MCF 10A (cell line): ENCODE measurements at places on chromosomes 7 and 10.

GRCh38 chr7:121873289-121874194 is 581 bp downstream of the PTPRZ1 start:
- H3K27ac ChIP-seq = peak overlapping the region; percentile 74
- peak; percentile 23 for DNase-seq
- H3K4me1 ChIP-seq = no peaks in the 10 kb centered on the region
- H3K36me3 ChIP-seq = no peaks in the 10 kb centered on the region
- no peaks in the 10 kb centered on the region for H3K27me3 ChIP-seq
- peak overlapping the region; percentile 86 for H3K4me3 ChIP-seq

- H3K4me3 ChIP-seq = no peak overlapping the region
- H3K27ac ChIP-seq = no peak overlapping the region
- H3K27me3 ChIP-seq = no peaks in the 10 kb centered on the region
- no peaks in the 10 kb centered on the region for H3K36me3 ChIP-seq
- peaks cover 7% of the 10 kb centered on the region for H3K4me1 ChIP-seq
- no peak for DNase-seq
These were observed 10.5 kb upstream of the PPIF start for GRCh38 chr10:79336739-79337138.

- H3K36me3 ChIP-seq = no peaks in the 10 kb centered on the region
- DNase-seq = no peak
- H3K27me3 ChIP-seq = peaks cover 93% of the 10 kb centered on the region
These were observed 57.9 kb downstream of the DNAJB9 start for GRCh38 chr7:108627476-108628051.

DNA sequence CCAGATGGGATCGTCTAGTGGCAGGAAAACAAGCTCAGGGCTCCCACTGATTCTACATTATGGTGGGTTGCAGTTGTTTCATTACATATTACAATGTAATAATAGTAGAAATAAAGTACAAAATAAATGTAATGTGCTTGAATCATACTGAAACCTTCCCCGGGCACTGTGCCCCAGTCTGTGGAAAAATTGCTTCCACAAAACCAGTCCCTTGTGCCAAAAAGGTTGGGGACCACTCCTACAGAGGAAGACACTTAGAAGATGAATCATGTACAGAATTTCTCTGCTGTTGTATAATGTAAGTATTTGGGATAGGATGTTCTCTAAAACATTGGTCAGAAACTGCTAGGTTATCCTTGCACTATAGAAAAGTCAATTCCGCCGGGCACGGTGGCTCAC is 11.3 kb upstream of the PHYH start:
- H3K4me1 ChIP-seq = no peaks in the 10 kb centered on the region
- H3K27me3 ChIP-seq = no peaks in the 10 kb centered on the region
- no peak overlapping the region for H3K4me3 ChIP-seq
- no peak for DNase-seq
- no peak overlapping the region for H3K27ac ChIP-seq

DNA sequence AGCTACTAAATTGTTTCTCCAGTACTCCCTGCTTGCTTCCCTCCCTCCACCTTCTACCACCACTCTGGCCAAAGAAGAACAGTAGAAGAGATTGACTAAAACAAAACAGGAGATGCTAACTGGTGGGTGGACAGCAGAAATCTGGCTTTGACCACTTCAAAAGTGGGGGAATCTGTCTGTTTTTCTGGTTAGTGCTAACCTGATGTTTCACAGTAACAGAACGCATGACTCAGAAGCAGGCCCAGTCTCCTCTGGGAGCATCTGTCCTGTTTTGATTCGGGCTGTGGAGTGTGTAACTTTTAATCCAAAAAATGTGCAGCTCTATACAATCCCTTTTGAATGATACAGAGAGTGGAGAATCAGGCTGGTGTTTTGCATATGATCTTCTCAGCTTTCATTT is 32.7 kb upstream of the ZNF438 start:
- no peak overlapping the region for H3K4me3 ChIP-seq
- H3K27me3 ChIP-seq = no peaks in the 10 kb centered on the region
- H3K36me3 ChIP-seq = peaks cover 6% of the 10 kb centered on the region
- H3K27ac ChIP-seq = peak overlapping the region; percentile 16
- DNase-seq = no peak

GRCh38 chr7:75040512-75040911 is 33.1 kb downstream of the RCC1L start:
- H3K4me3 ChIP-seq = no peak overlapping the region
- no peak overlapping the region for H3K27ac ChIP-seq
- H3K36me3 ChIP-seq = peaks cover 23% of the 10 kb centered on the region
- no peak for DNase-seq
- peaks cover 12% of the 10 kb centered on the region for H3K4me1 ChIP-seq

- H3K27me3 ChIP-seq = no peaks in the 10 kb centered on the region
- H3K27ac ChIP-seq = no peak overlapping the region
- no peaks in the 10 kb centered on the region for H3K4me1 ChIP-seq
- no peaks in the 10 kb centered on the region for H3K36me3 ChIP-seq
These were observed 106.6 kb upstream of the COL1A2 start for GRCh38 chr7:94288096-94288495.

GRCh38 chr7:129665013-129665401 is 53.5 kb downstream of the NRF1 start:
- DNase-seq = peak; percentile 96
- peaks cover 12% of the 10 kb centered on the region for H3K4me1 ChIP-seq
- peaks cover 34% of the 10 kb centered on the region for H3K36me3 ChIP-seq
- H3K4me3 ChIP-seq = no peak overlapping the region
- H3K27me3 ChIP-seq = no peaks in the 10 kb centered on the region
- H3K27ac ChIP-seq = peak overlapping the region; percentile 64

DNA sequence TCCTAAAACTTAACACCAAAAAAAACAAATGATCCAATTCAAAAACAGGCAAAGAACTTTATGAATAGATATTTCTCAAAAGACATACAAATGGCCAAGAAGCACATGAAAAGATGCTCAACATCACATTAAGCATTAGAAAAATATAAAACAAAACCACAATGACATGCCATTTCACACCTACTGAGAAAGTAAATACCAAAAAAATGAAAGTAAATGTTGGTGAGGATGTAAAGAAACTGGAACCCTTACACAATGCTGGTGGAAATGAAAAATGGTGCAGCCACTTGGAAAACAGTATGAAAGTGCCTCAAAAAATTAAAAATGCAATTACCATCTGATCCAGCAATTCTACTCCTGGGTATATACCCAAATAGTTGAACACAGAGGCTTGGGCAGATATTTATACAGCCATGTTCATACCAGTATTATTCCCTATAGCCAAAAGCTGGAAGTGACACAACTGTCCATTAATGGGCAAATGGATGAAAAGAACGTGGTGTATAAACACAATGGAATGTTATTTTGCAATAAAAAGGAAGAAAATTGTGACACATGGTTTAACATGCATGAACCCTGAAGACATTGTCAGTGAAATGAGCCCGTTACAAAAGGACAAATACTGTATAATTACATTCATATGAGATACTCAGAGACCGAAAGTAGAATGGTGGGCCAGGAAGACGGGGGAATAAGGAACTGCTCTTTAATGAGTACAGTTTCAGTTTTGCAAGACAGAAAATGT is 89.0 kb downstream of the JMJD1C start:
- no peaks in the 10 kb centered on the region for H3K27me3 ChIP-seq
- H3K4me3 ChIP-seq = peak overlapping the region; percentile 38
- peak overlapping the region; percentile 57 for H3K27ac ChIP-seq
- peaks cover 21% of the 10 kb centered on the region for H3K4me1 ChIP-seq
- peaks cover 6% of the 10 kb centered on the region for H3K36me3 ChIP-seq

- no peak overlapping the region for H3K4me3 ChIP-seq
- peaks cover 22% of the 10 kb centered on the region for H3K36me3 ChIP-seq
- no peak overlapping the region for H3K27ac ChIP-seq
- DNase-seq = peak; percentile 40
- peaks cover 24% of the 10 kb centered on the region for H3K4me1 ChIP-seq
These were observed 2.5 kb downstream of the ZYX start for GRCh38 chr7:143383642-143383957.

- no peak overlapping the region for H3K27ac ChIP-seq
- no peaks in the 10 kb centered on the region for H3K27me3 ChIP-seq
- no peak for DNase-seq
- H3K36me3 ChIP-seq = no peaks in the 10 kb centered on the region
These were observed 1336.0 kb upstream of the CELF2 start for GRCh38 chr10:9681655-9682054.

- peak; percentile 91 for DNase-seq
- H3K4me1 ChIP-seq = peaks cover 20% of the 10 kb centered on the region
- H3K27ac ChIP-seq = no peak overlapping the region
- H3K36me3 ChIP-seq = no peaks in the 10 kb centered on the region
- no peak overlapping the region for H3K4me3 ChIP-seq
These were observed 43.9 kb upstream of the GRB10 start for GRCh38 chr7:50826371-50827172.

DNA sequence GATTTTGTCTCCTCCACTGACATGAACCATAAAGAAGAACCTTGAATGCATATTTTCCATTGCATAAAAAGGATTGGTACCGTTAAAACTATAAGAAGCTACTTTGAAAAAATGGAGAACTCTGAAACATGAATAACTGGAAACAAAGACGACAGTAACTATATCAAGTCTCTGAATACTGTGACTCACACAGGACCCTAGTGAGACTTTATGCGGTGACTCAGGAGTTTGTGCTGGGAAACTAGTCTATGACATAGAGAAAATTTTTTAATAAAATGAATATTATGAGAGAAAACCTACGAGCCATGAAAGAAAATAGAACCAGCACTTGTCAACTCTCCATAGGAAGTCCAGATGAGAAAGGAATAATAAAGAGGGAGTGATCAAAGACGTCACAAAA is 339.9 kb upstream of the ADARB2 start:
- H3K27ac ChIP-seq = no peak overlapping the region
- H3K4me1 ChIP-seq = no peaks in the 10 kb centered on the region
- peak; percentile 34 for DNase-seq
- H3K36me3 ChIP-seq = no peaks in the 10 kb centered on the region
- no peaks in the 10 kb centered on the region for H3K27me3 ChIP-seq

- H3K36me3 ChIP-seq = no peaks in the 10 kb centered on the region
- H3K27me3 ChIP-seq = peaks cover 13% of the 10 kb centered on the region
- H3K4me3 ChIP-seq = no peak overlapping the region
- H3K4me1 ChIP-seq = peaks cover 10% of the 10 kb centered on the region
- DNase-seq = no peak
These were observed 16.8 kb upstream of the ZNF467 start for GRCh38 chr7:149790146-149790548.

DNA sequence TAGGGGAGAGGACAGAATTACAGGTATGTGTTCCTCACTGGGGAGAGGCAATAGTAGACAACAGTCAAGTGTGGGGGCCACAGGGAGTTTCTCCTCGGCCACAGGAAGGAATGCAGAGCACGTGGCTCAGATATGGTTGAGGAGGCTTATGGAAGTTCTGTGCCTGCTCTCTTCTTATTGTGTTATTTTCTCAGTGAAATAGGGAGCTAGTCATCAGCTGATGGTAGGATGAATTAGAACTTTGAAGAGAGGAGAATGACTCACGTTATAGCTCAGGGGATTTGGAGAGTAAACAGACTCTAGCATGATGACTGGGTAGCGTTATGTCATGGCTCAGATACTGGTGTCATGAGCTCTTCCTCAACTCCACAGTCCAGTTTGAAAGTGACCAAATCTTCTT is 308.3 kb upstream of the IGFBP3 start:
- peaks cover 16% of the 10 kb centered on the region for H3K4me1 ChIP-seq
- H3K4me3 ChIP-seq = no peak overlapping the region
- peaks cover 11% of the 10 kb centered on the region for H3K27me3 ChIP-seq
- H3K36me3 ChIP-seq = no peaks in the 10 kb centered on the region
- H3K27ac ChIP-seq = no peak overlapping the region

GRCh38 chr7:79806161-79806734 is 328.4 kb upstream of the GNAI1 start:
- no peak overlapping the region for H3K27ac ChIP-seq
- H3K27me3 ChIP-seq = peaks cover 99% of the 10 kb centered on the region
- H3K4me1 ChIP-seq = no peaks in the 10 kb centered on the region
- no peaks in the 10 kb centered on the region for H3K36me3 ChIP-seq
- DNase-seq = peak; percentile 9
- no peak overlapping the region for H3K4me3 ChIP-seq

DNA sequence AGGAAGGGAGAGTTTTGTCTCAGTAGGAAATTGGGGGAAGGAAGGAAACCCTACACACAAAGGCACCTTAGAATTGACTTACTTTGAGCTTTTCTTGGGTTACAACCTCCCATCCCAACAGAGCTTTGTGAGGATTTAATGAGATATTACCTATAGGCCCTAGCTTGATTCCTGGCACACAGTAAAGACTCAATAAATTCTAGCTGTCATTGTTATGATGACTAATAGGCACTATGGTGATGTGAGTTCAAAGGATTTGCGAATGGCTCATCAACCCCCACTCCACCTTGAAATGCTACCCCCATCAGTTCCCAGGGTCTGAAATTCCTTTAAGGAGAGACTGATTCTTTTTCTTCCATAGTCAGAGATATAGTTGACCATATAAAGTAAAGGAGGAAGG is 67.9 kb upstream of the SMNDC1 start:
- H3K4me1 ChIP-seq = peaks cover 21% of the 10 kb centered on the region
- no peak overlapping the region for H3K27ac ChIP-seq
- H3K36me3 ChIP-seq = no peaks in the 10 kb centered on the region
- no peaks in the 10 kb centered on the region for H3K27me3 ChIP-seq

GRCh38 chr10:11742009-11742778 is at the start of gene ECHDC3:
Gene ECHDC3 (plus strand): TSS chr10:11742382. CDS start chr10:11742577, 195 bp downstream.
- peak; percentile 56 for DNase-seq
- H3K4me3 ChIP-seq = peak within 1 kb of the TSS; percentile 75
- peaks cover 12% of the 10 kb centered on the region for H3K27me3 ChIP-seq
- peak within 1 kb of the TSS; percentile 81 for H3K27ac ChIP-seq
- H3K36me3 ChIP-seq = peaks cover 15% of the 10 kb centered on the region

DNA sequence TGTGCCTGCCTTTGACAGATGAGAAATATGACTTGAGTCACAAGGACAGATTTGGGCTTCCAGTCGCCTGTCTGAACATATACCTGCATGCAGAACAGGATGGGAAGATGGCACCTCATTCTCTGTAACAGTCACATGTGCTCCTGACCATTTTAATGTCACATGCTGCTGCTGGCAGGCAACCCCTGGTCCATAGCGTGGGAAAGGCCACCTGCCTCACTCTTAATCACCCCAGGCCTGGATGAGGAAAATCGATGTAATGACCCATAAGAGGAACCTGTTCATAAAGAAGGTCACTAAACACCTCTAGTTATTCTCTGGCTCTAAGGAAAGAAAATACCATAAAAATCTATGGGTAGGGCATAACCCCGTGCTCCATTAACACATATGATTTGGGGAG is 110.2 kb downstream of the GFRA1 start:
- H3K4me1 ChIP-seq = no peaks in the 10 kb centered on the region
- DNase-seq = no peak
- no peak overlapping the region for H3K4me3 ChIP-seq
- no peaks in the 10 kb centered on the region for H3K27me3 ChIP-seq
- no peak overlapping the region for H3K27ac ChIP-seq
- H3K36me3 ChIP-seq = no peaks in the 10 kb centered on the region
